Mammary epithelial cell (primary cell): ENCODE measurements at places on chromosomes 11 and 22.

GRCh38 chr11:76673176-76674142, 2.9 kb upstream of the LRRC32 start:
- DNase-seq: no peak

- DNase-seq: peak; percentile 53
These were observed 10.8 kb downstream of the FAM227A start for GRCh38 chr22:38645430-38645829.

DNA sequence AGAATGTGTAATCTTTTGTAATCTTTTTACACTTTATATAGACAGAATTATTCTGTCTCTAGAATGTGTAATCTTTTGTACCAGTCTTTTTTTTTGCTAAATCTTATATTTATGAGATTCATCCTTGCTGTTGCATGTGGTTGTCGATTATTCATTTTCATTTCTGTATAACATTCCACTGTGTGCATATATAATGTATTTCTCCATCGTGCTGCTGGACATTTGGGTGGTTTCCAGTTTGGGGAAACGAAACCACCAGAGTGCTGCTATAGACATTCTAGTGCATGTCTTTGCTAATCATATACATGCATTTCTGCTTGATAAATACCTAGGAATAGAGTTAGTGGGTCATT, 146.5 kb downstream of the GRIK4 start:
- DNase-seq: no peak

DNA sequence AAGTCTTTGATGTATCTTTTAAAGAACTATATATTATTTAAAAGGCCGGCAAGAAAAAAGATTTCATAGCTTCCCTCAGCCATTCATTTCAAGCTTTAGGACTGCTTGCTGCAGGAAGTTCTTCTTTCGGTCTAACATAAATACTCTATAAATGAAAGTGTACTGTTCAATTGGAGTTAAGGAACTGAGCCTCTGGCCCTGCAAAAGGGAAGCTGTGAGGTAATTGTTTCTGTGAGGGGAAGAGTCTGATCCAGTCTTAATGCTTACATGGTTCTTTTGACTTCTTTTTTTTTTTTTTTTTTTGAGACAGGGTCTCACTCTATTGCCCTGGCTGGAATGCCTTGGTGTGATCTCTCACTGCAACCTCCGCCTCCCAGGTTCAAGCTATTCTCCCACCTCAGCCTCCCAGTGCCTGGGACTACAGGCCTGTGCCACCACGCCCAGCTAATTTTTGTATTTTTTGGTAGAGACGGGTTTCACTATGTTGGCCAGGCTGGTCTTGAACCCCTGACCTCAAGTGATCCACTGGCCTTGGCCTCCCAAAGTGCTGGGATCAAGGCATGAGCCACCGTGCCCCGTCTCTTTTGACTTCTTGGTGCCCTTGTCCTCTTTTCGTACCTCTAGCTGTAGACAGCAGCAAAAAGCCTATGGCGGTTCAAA, 4.7 kb upstream of the TRIM29 start:
- DNase-seq: no peak

DNA sequence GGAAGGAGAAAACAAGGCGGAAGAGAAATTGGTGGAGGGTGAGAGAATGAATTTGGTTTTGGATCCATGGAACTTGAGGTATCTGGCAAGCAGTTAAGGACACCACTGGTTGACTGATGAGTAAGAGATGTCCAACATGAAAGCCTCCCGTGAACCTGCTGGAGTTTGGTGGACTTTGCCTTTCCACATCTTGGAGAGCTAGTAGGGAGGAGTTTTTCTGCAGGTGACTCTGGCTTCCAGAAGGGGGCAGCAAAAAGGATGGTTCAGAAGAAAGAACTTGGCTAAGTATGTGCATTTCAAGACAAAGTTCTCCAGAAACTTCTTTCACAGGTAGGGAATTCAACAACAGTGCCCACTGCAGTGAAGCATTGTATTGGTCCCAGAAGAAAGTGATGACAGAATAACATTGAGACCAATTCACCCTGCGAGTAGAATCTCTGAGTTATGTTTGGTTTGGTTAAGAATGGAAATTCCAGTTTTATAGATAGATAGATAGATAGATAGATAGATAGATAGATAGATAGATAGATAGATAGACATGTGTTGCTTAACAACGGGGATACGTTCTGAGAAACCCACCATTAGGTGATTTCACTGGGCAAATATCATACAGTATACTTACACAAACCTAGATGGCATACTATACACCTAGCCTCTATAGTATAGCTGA, 28.5 kb downstream of the DCDC1 start:
- peak; percentile 18 for DNase-seq

DNA sequence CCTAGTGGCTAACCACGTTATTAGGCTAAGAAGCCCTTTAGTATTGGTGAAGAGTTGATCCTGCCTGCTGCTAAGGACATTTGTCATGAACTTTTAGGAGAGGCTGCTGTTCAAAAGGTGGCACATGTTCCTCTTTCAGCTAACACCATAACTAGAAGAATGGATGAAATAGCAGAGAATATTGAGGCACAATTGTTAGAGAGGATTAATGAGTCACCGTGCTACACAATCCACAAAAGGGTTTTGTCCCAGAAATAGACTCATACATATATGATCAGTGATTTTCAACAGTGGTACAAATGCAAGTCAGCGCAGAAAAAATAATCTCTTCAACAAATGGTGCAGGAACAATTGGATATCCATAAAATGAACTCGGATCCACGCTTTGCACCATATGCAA, 7.0 kb upstream of the MSANTD2 start:
- DNase-seq: no peak

DNA sequence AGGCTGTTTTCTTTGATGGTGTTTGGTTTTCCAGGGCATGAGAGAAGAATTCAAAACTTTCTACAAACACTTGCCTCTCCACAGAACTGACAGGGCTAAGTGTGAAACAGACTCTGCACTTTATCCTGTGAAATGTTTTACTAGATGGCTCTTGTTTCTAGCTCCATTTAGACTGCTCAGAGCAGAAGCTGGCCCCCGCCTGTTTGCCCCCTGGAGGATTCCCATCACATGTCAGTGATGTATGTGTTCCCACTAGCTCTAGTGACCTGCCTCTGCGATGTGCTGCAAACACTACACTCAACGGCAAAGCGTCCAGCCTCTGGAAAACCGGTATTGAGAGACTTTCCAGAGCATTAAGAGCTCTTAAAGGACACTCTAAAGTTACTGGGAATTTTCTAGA, 41.4 kb upstream of the PCF11 start:
- no peak for DNase-seq

DNA sequence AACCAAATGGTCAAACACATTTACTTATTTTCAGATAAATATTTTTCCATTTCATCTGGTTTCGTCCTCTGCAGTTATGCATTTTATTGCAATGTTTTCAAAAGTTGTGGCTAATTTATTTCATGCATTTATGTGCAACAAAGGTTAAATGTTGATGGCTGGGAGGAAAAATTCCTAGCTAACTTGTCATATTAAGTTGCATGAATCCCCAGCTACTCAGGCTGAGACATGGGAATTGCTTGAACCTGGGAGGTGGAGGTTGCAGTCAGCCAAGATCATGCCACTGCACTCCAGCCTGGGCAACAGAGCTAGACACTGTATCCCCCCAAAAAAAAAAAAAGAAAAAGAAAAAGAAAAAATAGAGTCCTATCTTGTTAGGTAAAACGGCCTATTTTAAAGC, 1862.4 kb upstream of the RAG2 start:
- DNase-seq: peak; percentile 26

DNA sequence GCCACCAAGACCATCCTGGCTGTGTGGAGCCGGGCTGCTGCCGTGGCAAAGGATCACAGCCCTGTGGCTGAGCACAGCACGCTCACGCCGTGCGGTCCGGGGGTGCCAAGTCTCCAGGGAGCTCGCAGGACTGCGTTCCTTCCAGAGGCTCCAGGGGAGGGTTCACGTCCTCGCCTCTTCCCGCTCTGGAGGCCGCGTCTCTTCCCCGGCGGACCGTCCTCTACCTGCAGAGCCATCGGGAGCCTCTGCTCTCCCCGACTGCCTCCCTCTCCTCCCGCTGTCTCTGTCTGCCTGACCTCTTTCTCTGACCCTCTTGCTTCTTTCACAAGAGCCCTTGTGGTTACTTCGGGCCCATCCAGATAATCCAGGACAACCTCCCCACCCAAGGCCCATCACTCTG, 11.4 kb upstream of the MUC5AC start:
- DNase-seq: no peak

GRCh38 chr11:75105462-75105925, 8.8 kb upstream of the OR2AT4 start:
- DNase-seq: no peak

DNA sequence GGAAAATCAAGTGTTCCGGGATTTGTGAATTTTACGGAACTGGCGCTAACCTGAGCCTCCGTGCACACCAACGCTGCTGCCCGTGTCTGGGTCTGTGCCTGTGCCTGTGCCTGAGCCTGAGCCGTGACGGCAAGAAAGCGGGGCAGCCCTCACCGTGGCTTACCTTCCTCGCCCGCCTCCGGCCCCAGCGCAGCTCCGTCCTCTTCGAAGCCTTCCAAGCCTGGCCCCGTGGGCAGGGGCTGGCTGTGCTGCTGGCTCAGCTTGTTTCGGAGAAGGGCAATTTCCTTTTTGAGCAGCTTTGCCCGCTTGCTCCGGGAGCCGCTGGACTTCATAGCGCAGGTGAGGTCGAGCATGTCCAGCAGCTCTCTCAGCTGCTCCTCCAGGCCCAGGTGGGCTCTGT, 33.8 kb downstream of the BRD1 start:
- DNase-seq: no peak

- DNase-seq: no peak
These were observed 31.0 kb downstream of the FBLN1 start for GRCh38 chr22:45533703-45534102.

- DNase-seq: no peak
These were observed 22.3 kb upstream of the TMA7B start for GRCh38 chr22:39937906-39938305.

DNA sequence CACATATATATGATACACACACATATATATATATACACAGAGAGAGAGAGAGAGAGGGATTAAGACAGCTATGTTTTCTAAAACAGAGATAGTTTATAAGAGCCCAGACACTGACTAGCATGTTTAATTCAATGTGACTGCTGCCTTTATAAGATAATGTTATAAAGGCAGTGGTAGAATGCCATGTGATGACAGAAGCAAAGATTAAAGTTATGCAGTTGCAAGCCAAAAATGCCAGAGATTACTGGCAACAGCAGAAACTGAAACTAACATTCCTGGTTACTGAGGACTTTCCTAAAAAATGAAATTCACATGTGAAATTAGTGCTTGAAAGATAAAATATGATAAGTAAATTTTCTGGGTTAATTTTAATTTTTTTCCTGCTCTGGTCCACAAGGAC, 1888.9 kb downstream of the LRRC4C start:
- no peak for DNase-seq

DNA sequence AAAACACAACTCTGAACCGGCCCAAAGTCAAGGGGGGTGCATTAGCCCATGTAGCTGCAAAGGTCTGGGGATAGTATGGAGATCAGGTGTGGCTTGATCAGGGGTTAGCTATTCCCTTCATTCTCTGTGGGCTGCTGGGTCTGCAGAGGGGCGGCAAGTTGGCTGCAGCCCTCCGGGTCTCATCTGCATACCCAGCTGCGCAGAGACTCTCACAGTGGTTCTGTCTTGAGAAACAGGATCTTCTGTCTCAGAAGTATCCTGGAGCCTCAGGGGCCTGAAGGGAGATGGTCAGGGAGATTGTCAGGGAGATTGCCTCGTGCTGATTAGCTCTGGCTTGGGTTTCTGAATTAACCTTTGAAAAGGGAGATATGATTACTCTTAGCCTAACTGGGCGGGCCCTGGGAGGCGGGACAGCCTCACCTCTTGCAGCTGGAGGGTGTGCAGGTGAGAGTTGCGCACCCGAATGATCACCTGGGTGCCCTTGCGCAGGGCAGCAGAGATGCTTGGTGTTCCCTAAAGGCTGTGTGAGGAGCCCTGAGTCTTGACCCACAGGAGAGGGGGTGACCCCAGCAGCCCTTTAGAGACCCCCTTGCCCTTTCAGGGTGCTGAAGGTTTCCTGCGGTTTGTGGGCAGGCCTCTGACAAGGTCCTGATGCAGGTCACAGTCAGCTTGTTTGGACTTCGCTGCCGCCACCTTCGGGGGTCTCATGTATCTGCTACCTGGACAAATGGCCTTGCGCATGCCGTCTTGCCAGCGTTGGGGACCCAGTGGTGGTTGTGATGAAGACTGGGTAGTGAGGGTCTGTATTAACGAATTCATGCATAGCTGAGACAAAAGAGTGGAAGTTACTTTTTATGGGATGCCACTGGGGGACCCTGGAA, 7.3 kb downstream of the ARHGAP8 start:
- DNase-seq: no peak

- no peak for DNase-seq
These were observed 124.5 kb upstream of the HSD17B12 start for GRCh38 chr11:43555816-43556611.

DNA sequence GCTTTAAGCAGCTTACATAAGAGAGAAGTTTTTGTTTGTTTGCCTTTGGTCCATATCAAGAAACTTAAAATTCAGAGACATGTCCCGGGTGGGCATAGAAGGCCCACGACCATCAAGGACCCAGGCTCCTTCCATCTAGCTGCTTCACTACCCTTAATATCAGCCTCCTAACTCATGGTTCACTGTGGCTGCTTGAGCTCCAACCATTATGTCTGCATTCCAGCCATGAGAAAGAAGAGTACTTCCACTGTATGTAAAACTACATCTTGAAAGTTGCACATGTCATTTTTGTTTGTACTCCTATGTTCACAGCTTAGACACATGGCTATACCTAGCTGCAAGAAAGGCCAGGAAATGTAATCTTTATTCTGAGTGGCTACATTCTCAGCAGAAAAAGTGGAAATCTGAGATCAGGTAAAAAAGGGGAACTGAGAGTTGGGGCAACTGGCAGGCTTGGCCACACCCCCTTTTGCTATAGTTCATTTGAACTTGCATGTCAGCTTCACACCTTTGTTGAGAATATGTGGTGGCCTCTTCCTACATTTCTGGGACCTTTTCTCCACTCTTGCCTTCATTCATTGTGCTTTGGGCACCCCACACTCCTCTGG, 81.3 kb upstream of the TP53I11 start:
- no peak for DNase-seq

DNA sequence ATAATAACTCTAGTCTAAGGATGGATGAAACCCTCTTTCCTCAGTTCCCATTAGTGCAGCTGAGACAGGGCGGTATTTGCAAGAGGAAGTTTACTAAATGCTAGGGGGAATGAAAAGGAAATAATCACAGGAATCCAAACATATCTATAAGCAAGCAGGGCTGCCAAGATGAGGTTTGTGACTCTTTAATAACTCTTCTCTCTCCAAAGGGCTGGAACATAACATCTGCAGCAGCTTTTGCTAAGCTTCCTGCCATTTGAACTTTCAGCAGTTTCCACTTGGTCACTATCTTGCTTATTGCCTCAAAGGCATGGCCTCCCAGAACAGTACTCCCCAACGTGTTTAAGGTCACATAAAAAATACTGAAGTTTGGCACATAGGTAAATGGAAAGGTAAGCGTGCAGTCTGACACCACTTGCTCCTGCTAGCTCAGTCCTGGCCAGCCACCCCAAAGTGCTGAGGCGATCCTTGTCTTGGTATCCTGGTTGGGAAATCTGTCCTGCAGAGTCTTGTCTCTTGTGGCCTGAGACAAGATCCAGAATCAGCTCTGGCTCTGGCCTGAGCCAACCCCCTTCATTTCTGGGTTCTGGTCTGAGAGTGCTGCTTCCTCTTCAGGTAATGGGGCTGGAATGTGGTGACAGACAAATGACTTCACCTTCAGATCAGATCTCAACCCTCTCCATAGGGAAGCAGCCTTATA, 81.8 kb downstream of the KCNC1 start:
- peak; percentile 11 for DNase-seq
